ENCODE measurements at places on chromosomes 2 and 18.

DNA sequence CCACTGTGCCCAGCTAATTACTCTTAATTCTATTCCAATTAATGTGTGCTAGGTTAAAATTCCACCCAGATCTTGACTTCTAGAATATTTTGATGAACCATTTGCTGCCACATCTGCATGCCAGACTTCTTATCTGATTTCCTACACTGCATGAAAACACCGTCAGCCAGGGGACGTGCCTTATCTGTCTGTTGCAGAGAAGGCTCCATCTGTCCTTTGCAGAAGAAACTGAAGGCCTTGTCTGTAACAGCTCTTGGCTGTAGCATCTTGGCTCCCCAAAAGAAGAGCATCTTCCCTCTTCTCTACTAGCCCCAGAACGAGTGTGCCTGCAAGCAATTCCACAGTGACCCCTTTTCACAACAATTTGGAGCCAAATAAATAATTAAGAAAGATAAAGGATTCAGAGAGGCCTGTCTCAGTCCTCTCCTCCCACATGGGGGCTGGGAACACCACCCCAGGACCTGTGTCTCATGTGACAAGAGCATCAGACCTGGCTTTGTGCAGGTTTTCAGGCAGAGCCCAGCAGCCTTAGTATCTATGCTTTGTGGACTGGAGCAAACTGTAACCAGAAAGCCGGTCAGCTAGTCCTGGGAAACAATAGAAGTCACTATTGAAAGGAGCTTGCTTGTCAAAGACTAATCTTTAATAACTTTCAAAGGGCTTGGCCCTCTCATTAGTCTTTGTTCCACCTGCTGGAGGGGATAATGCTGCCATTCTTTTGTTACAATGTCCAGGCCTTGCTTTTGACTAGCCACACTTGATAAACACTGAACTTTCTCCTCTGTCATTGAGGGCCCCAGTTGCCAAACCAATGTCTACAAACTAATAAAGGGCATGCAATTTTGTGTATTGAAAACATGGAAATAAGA is 84.0 kb upstream of the NEUROD1 start:
- no peak for DNase-seq
- H3K4me1 ChIP-seq, result no peaks in the 10 kb centered on the region
- H3K4me3 ChIP-seq, result no peak overlapping the region
- H3K27ac ChIP-seq, result no peak overlapping the region
- no peaks in the 10 kb centered on the region for H3K27me3 ChIP-seq
- H3K36me3 ChIP-seq, result no peaks in the 10 kb centered on the region

DNA sequence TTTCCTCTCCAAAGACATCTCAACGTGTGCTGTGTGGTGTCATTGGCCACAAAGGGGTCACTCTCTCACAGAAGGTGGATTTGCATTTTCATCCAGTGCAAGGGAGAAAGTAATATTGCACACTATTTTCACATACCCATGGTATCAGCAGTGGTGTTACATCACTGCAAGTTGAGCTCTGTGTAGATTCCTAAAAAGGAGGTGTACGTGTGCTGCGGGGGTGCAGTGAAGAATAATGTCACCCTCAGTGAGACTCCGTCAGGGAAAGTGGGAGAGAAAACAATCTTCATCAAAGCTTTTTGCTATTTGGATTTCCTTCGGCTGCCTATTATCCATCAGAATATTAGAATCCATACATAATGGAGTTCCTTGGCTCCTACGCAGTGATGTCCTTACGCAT is 733.8 kb upstream of the FANCL start:
- H3K36me3 ChIP-seq, result no peaks in the 10 kb centered on the region
- H3K27me3 ChIP-seq, result no peaks in the 10 kb centered on the region
- DNase-seq, result no peak
- H3K27ac ChIP-seq, result no peak overlapping the region

GRCh38 chr2:156215656-156216055 is 116.9 kb downstream of the NR4A2 start:
- DNase-seq, result no peak
- H3K27ac ChIP-seq, result no peak overlapping the region
- H3K4me1 ChIP-seq, result no peaks in the 10 kb centered on the region
- H3K27me3 ChIP-seq, result no peaks in the 10 kb centered on the region
- no peaks in the 10 kb centered on the region for H3K36me3 ChIP-seq
- no peak overlapping the region for H3K4me3 ChIP-seq

DNA sequence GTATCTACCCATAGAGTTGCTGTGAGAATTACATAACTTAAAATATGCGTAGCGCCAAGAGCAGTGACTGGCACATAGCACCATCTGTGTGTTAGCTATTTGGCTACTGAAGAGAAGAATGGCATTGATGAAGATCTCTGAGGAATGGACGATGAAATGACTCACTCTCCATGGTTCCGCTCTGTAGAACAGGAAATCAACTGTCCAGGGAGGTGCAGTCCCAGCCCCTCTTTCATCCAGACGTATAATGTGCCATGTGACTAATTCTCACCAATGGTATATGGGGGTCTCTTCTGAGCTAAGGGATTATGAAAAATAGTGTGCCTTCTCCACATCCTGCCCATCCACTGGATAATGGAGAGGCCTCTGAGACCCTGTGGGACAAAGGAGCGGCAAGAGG is 254.8 kb downstream of the CYP26B1 start:
- no peak overlapping the region for H3K4me3 ChIP-seq
- H3K36me3 ChIP-seq, result no peaks in the 10 kb centered on the region
- no peak overlapping the region for H3K27ac ChIP-seq
- H3K4me1 ChIP-seq, result no peaks in the 10 kb centered on the region

DNA sequence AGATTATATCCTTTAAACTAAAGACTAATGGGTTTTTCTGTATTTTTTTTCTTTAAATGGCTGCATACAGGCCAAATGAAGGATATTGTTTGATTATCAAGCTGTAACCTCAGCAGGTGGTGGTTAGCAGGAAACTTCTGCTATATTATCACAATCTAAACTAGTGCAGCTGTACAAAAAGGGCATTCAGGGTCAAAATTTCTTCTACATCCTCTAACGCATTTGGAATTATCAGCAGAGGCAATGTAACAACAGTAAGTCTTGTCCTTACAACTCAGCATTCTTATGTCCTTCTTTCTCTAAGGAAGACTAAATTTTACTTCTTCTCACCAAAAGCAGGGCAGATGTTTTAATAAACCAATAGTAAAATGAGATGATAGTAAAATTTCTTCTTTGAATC is 135.8 kb upstream of the FN1 start:
- no peak for DNase-seq
- H3K36me3 ChIP-seq, result no peaks in the 10 kb centered on the region
- no peak overlapping the region for H3K27ac ChIP-seq
- no peaks in the 10 kb centered on the region for H3K4me1 ChIP-seq
- H3K27me3 ChIP-seq, result no peaks in the 10 kb centered on the region

DNA sequence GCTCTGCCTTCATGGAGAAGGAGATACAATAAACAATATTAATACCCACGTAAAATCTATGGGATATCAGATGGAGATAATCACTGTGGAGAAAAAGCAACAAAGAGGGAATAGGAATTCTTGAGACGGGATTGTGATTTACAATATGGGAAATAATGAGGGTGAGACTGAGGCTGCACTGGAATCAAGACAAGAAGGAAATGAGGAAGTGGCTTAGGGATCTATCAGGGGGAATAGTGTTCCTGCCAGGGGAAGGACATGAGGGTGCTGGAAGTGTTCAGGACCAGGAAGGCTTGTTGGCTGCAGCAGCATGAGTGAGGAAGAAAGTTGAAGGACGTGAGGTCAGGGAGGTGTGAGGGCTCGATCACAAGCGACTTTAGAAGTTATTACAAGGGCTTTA is 182.4 kb downstream of the DYSF start:
- no peak overlapping the region for H3K27ac ChIP-seq
- no peaks in the 10 kb centered on the region for H3K4me1 ChIP-seq
- no peaks in the 10 kb centered on the region for H3K27me3 ChIP-seq
- no peaks in the 10 kb centered on the region for H3K36me3 ChIP-seq

GRCh38 chr2:159684796-159685195 is 27.5 kb upstream of the MARCHF7 start:
- DNase-seq, result no peak
- H3K4me1 ChIP-seq, result no peaks in the 10 kb centered on the region
- no peak overlapping the region for H3K27ac ChIP-seq

- no peak overlapping the region for H3K27ac ChIP-seq
- no peaks in the 10 kb centered on the region for H3K4me1 ChIP-seq
- no peak overlapping the region for H3K4me3 ChIP-seq
- DNase-seq, result no peak
- no peaks in the 10 kb centered on the region for H3K36me3 ChIP-seq
Observed at GRCh38 chr2:200221055-200221955, 85.2 kb upstream of the SPATS2L start.

- no peaks in the 10 kb centered on the region for H3K36me3 ChIP-seq
- H3K27ac ChIP-seq, result no peak overlapping the region
- H3K27me3 ChIP-seq, result no peaks in the 10 kb centered on the region
- peak overlapping the region; percentile 25 for H3K4me3 ChIP-seq
- DNase-seq, result no peak
Observed at GRCh38 chr2:949384-950079, 1.1 kb upstream of the SNTG2 start.

DNA sequence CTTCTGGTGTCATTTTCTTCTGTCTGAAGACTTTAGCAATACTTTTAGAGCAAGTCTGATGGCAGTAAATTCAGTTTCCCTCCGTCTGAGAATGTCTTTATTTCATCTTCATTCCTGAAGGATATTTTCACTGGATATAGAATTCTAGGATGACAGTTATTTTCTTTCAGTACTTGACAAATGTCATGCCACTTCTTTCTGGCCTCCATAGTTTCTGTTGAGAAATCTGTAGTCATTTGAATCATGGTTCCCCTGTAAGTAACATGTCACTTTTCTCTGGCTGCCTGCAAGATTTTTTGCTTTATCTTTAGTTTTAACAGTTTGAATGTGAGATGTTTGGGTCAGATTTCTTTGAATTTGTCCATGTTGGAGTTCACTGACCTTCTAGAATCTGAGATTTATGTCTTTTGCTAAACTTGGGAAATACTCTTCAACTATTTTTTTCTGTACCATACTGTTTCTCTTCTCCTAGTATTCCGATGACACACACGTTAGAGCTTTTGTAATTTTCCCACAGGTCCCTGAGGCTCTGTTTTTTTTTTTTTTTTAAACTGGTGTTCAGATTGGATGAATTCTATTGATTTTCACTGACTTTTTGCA is 30.2 kb downstream of the RMND5A start:
- H3K27ac ChIP-seq, result no peak overlapping the region
- no peak for DNase-seq
- no peak overlapping the region for H3K4me3 ChIP-seq
- peaks cover 17% of the 10 kb centered on the region for H3K4me1 ChIP-seq
- peaks cover 22% of the 10 kb centered on the region for H3K36me3 ChIP-seq

- H3K27me3 ChIP-seq, result no peaks in the 10 kb centered on the region
- DNase-seq, result no peak
- no peaks in the 10 kb centered on the region for H3K36me3 ChIP-seq
- H3K27ac ChIP-seq, result no peak overlapping the region
- H3K4me1 ChIP-seq, result no peaks in the 10 kb centered on the region
- H3K4me3 ChIP-seq, result no peak overlapping the region
Observed at GRCh38 chr2:29066997-29067605, 7.2 kb downstream of the PCARE start.

- DNase-seq, result no peak
- no peak overlapping the region for H3K4me3 ChIP-seq
- H3K36me3 ChIP-seq, result no peaks in the 10 kb centered on the region
- H3K4me1 ChIP-seq, result peaks cover 11% of the 10 kb centered on the region
Observed at GRCh38 chr2:74577448-74577847, 22.9 kb downstream of the DOK1 start.

DNA sequence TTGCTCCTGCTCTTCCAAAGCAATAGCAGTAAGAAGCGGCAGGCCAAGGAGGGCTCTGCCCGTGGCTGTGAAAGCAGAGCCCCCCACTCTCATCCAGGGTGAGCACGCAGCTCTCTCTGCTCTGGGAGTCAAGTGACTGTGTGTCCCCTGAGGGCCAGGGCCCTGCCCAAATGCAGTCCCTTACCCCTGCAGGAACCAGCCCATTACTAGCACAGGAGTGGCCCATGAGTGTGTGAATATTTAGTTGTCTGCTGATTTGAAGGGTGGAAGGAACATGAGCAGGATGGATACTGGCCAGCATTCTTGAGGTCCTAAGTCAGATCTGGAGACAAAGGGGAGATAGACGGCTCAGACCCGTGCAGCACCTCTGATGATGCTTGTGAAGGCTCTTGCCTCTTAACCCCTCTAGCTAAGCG is 69.7 kb upstream of the FOSL2 start:
- no peak overlapping the region for H3K27ac ChIP-seq
- H3K4me3 ChIP-seq, result no peak overlapping the region
- no peaks in the 10 kb centered on the region for H3K36me3 ChIP-seq
- H3K4me1 ChIP-seq, result no peaks in the 10 kb centered on the region

DNA sequence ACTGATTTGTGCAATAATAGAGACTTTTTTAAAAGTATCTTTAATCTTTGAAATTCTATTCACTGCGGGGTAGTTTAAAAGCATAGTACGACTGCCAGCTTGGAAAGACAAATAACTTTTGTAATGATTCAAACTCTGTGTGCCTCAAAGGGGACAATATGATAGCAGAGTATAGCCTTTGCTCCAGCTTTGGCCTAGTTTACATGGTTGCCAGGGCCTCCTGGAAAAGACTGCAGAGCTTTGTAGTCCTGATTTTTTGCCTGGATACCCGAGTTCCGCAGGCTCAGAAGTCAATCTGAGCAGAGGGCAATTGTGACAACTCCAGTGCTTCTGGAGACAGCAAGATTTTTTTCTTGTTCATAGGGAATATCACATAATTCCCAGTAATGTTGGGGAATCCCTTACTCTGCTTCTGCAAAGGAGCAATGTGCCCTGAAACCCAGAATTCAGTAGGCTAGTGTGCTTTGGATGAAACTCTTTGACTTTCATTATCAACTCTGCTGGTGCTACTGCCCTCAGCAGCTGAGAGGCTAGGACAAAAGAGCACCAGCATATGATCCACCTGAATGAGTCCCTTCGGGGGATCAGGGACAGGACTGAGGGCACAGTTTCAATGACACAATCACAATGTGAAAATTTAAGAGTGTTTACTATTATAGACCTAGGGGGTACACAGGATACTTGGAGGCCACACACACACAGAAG is 768.1 kb downstream of the TMEM182 start:
- H3K27me3 ChIP-seq, result no peaks in the 10 kb centered on the region
- no peaks in the 10 kb centered on the region for H3K4me1 ChIP-seq
- no peaks in the 10 kb centered on the region for H3K36me3 ChIP-seq

- no peaks in the 10 kb centered on the region for H3K27me3 ChIP-seq
- no peak for DNase-seq
- no peaks in the 10 kb centered on the region for H3K36me3 ChIP-seq
- no peak overlapping the region for H3K4me3 ChIP-seq
- H3K4me1 ChIP-seq, result no peaks in the 10 kb centered on the region
Observed at GRCh38 chr2:224426656-224427055, 24.7 kb upstream of the FAM124B start.

GRCh38 chr2:64931246-64932115 is 57.7 kb upstream of the SLC1A4 start:
- no peaks in the 10 kb centered on the region for H3K36me3 ChIP-seq
- H3K27ac ChIP-seq, result no peak overlapping the region
- H3K4me3 ChIP-seq, result no peak overlapping the region
- no peaks in the 10 kb centered on the region for H3K4me1 ChIP-seq
- no peak for DNase-seq

GRCh38 chr2:27148801-27149439 is at the start of gene TCF23:
TSS of gene TCF23 (plus strand) at chr2:27149004. CDS start at chr2:27149134, 130 bp downstream.
- no peak within 1 kb of the TSS for H3K27ac ChIP-seq
- no peaks in the 10 kb centered on the region for H3K36me3 ChIP-seq
- DNase-seq, result no peak
- H3K4me3 ChIP-seq, result no peak within 1 kb of the TSS
